ENCODE measurements at places on chromosomes 7 and 10. TPM values are rescaled to one million over a fixed set of nuclear protein-coding genes. Genes with fewer than 3 reads are reported as not detected.

GRCh38 chr10:48895803-48896195 lies 43.8 kb downstream of the LRRC18 start:
- DNase-seq: no peak

- DNase-seq: no peak
These were observed 66.8 kb upstream of the CHST15 start for GRCh38 chr10:124160176-124160575.

DNA sequence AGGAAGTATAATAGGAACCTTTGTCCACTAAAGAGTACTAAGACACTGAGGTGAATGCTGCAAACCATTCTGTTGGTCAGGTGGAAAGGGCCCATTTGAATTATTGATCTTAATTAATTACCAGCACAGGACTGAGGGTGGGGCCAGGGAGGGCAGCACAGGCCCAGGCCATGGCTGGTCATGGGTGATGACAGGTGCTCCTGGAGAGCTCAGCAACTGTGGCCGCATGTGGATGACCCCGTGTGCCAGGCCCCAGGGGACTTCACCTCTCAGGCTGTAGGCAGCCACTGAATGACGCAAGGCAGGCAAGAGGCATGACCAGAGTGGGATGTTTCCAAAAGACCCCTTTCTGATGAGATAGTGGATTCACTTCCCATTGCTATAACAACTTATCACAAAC lies 54.2 kb downstream of the HECW1 start:
- DNase-seq: no peak

GRCh38 chr7:22565315-22565811 lies 65.4 kb upstream of the STEAP1B start:
- DNase-seq: peak; percentile 89

GRCh38 chr10:60878224-60878623 lies 65.8 kb downstream of the RHOBTB1 start:
- DNase-seq: no peak

DNA sequence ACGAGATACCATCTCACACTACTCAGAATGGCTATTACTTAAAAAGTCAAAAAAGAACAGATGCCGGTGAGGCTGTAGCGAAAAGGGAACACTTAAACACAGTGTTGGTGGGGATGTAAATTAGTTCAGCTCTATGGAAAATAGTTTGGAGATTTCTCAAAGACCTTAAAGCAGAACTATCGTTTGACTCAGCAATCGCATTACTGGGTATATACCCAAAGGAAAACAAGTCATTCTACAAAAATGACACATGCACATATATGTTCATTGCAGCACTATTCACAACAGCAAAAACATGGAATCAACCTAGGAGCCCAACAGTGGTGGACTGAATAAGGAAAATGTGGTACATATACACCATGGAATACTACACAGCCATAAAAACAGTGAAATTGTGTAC lies 56.9 kb downstream of the SAMD9 start:
- DNase-seq: no peak

- DNase-seq: no peak
These were observed 285.9 kb upstream of the CSTF2T start for GRCh38 chr10:51985336-51985735.

DNA sequence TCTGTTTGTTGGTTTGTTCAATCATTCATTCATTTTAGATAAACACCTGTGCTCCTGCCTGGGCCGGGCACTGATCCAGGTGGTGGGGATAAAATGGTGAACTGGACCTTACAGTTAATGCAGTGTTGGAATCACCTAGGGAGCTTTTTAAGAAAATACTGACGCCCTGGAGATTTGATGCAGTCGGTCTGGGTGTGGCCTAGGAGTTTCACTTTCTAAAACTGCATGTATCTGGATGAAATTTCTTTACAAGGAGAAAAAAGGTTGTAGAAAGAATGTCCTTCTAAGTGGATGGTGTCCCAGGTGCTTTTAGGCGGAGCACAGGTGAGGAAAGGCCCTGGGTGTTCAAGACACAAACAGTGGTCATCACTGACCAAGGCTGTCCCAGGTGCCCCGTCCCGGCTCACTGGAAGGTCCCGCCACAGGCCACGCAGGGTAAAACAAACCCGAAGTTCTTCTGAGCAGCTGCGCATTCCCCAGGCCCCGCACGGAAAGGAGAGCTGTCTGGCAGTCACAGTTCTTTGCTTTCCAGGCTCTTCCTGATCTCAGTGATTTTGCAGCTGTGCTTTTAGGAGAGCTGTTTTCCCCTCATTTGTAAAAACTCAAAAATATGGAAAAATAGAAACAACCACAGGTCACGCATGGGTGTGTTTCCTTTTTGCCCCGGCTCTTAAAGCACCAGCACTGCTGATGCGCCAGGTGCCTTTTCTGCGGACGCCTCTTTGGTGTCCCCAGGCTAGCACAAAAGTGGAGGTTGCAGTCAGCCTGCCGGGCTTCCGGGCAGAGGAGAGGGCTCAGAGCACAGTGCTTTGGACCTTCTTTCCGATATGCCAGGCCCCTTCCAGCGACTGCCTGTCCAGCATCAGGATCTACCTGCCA lies 161.9 kb downstream of the GRK5 start:
- DNase-seq: no peak

DNA sequence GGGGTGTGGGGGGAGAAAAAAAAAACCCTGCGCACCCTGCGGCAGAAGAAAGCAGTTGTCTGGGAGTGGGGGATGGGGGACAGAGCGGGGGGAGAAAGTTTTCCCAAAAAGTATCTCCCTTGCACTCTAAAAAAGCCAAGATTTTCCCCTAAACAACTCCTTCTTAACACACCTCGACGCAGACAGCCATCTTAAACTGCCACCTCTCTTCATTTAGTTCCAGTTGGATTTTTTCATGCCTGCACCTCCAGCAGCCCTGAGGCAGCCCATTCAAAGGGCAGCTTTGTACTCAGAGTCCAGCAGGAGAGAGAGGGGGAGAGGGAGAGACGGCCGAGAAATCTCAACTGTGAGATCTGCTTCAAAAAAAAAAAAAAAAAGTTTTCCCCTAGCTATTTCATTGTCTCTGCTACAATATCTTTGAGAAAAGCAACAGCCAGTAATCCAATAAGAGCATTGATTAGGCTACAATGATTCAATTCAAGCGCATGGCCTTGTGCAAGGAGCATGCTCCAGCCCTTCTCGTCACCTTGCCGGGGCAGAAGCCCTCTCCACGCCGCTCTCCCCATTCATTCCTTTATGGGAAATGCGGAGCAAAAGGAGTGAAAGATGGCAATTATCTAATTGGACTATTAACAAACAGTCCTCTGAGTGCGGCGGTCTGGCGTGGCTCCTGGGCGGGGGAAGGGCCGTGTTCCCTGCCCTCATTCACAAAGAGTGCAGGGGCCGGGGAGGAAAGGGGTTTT lies 939 bp upstream of the VAX1 start:
- DNase-seq: no peak

CADPS2 gene
- 22.4 TPM for total RNA-seq

PON1 gene
- total RNA-seq: not detected

CFAP70 gene
- total RNA-seq: 0.18 TPM

GPR15LG gene
- not detected for total RNA-seq

SSC4D gene
- 1.6 TPM for total RNA-seq

SPAG6 gene
- total RNA-seq: 0.21 TPM

SPDYE11 gene
- total RNA-seq: not detected

RBAK gene
- total RNA-seq: 8.6 TPM

GLI3 gene
- 4.9 TPM for total RNA-seq

CLCN1 gene
- total RNA-seq: not detected

Measured in H4 (cell line).